NCI-H1694 treated with DMSO at 0.1 percent for 48 hours (cell line): ENCODE measurements at places on chromosomes 13 and 19.

- DNase-seq: no peak
These were observed 17.9 kb upstream of the GAS6 start for GRCh38 chr13:113881614-113882266.

DNA sequence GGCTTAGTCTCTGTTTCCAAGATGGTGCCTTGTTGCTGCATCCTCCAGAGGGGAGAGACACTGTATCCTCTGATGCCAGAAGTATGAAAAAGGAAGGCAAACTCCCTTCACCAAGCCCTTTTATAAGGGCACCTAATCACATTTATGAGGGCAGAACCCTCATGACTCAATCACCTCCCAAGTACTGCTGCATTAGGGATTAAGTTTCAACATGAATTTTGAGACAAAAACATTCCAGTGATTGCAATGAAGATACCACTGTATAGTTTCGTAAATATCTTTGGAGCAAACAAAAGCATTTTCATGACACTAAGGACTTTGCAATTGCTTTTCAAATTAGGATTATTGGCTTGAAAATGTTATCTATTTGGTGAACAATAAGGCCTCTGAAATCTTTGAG lies 63.8 kb downstream of the RNF17 start:
- DNase-seq: no peak

GRCh38 chr13:33208290-33209220 lies 77.0 kb downstream of the STARD13 start:
- DNase-seq: no peak

DNA sequence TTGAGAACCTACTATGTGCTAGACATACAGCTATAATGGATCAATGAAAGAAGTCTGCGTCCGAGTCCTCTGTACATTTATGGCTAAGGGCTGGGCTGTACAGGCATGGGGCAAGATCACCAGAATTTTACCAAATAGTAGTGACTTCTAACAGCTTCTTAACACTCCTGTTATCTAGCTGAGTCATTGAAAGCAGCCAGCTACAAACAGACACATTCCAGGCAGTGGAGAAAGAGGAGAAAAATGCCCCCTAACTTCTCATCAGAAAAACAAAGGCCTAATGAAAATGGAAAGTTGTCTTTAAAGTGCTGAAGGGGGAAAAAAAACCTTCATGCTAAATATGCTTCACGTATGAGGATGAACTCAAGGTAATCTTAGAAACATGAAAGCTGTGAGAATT lies 14.3 kb upstream of the ZNF667 start:
- no peak for DNase-seq

GRCh38 chr19:5063873-5064645 lies 95.1 kb downstream of the KDM4B start:
- DNase-seq: no peak

DNA sequence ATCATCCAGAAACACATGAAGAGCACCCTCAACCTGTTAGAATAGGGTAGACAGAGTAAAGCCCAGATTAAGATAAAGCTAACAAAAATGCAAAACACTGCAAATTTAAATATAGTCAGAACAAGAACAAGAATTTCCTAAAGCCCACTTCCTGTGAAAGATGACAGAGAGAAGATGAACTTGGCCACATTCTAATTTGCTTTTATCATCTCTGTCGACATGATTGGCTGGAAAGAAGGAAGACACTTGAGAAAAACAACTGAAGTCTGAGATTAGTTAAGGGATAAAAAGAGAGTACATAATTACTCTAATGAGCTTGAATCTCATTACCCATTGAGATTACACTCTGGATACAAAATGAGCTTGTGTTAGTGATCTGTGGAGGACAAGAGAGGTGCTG lies 537.6 kb downstream of the KLF5 start:
- DNase-seq: no peak

DNA sequence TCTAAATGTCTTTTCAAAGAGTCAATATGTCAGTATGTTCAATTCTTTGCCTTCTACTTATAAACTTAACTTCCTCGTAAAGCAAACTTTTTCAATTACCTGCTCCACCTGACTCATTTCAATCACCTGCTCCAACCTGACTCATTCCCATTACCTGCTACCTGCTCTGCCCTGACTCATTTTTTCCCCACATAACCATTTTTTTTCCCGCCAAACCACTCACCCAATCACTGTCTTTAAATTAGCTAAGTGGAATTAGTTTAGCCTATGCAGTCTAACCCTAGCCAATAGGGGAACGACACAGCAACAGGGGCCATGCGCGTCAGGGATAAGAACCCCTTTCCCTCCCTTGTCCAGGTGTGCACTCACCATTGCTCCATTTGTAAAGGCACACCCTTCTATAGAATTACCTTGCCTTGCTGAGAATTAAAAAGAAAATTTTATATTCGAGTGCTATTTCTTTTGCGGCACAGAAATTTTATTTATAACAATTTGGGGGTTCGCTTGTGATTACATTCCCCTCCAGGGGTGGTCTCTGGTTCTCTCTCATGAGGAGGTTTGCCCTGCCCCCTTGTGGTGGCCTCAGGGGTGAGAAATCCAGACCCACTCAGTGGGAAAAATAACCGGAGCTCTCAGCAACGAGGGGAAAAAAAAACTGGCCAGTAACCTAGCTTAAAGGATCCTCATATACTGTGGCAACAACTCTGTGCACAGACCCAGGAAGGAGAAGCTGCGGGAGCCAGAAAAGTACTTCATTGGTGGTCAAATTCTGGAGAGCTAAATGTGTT lies 193.1 kb downstream of the ZNF486 start:
- no peak for DNase-seq

- no peak for DNase-seq
These were observed 12.1 kb upstream of the CEACAM8 start for GRCh38 chr19:42606660-42607351.

GRCh38 chr13:51906581-51906980 lies 44.8 kb downstream of the CCDC70 start:
- no peak for DNase-seq

GRCh38 chr19:49676136-49676783 lies 811 bp upstream of the PRMT1 start:
- peak; percentile 98 for DNase-seq

- no peak for DNase-seq
These were observed 13.1 kb upstream of the CEACAM16 start for GRCh38 chr19:44685877-44686276.

- DNase-seq: no peak
These were observed 44.5 kb upstream of the PARP4 start for GRCh38 chr13:24557081-24557480.

GRCh38 chr13:86087244-86087643 lies 288.0 kb upstream of the SLITRK6 start:
- DNase-seq: no peak

GRCh38 chr19:23699521-23699860 lies 12.5 kb upstream of the ZNF675 start:
- no peak for DNase-seq

GRCh38 chr19:30217461-30217860 lies 154.7 kb upstream of the ZNF536 start:
- DNase-seq: no peak

- DNase-seq: no peak
These were observed 68.4 kb upstream of the TM9SF2 start for GRCh38 chr13:99432609-99433542.

DNA sequence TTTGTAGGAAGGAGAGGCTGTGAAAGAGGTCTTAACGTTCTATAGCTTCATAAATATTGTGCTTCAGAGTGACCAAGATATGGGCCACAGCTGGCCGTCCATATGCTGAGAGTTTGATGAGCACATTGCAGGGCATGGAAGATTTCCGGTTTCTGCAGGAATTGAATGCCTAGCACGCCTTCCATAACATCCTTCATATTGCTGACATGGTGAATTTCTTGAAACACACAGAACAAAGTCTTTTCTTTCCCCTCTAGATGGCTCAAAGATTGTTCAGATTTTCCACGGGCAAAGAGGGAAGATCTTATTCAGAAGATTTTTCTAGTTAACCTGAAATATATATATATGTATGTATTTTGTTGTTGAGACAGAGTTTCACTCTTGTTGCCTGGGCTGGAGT lies 42.4 kb downstream of the ADGRE2 start:
- DNase-seq: no peak

GRCh38 chr13:110265341-110265681 lies 41.6 kb downstream of the COL4A1 start:
- no peak for DNase-seq

- DNase-seq: no peak
These were observed 47.5 kb downstream of the OXGR1 start for GRCh38 chr13:96946709-96947311.

DNA sequence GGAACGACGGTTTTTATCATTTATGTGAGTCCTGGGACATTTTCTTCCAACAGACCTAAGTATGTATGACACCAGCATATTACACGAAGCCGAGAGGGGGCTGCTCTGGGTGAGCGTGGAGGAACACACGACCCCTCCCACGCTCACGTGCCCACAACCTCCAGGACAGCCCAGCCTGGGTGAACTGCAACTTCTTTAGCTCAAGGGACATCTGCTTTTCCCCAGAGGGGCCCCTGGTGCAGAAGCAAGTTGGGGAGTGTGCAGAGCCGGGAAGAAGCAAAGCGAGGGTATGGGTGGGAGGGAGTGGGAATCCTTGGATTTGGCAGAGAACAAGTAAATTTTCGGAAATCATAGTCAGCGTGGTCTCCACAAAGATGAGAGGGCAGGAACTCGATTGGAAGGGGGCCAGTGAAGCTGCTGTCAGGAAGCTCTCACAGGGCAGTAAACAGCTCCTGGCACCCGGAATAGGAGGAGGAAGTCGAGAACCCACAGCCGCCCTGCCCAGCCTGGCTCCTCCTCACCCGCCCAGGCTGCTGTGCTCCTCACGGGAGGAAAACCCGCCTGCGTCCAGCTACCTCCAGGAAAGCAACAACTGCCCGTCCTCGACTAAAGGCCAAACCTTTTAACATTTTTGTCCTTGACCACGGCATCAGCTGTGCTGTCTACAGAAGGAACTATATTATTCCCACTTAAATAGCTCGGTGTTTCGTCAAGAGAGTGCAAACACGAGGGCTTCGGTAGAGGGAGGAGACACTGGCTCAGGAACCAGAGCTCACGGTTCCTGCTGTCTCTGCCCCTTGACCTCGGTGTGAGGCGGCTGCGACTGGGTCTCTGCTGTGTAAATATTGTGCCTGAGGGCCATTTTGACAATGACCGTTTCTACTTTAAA lies 17.2 kb upstream of the CFAP97D2 start:
- DNase-seq: no peak

DNA sequence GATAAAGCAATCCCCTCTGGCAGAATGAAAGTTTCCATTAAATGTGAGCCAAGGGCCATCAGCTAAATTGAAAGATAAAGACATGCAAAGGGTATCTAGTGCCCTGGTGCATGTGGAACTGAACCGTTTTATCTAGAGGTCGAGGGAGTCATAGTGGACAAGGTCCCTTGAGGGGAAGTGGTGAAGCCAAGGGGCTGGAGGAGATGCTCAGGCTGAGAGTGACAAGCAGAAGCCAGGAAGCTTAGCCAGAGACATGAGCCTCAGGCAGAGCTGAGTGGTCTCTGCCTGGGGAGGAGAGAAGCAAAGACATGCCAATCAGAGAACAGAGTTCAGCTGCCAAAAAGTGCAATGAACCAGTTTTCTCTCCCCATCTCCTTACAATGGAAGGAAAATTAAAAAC lies 68.1 kb upstream of the SLC10A2 start:
- DNase-seq: no peak

DNA sequence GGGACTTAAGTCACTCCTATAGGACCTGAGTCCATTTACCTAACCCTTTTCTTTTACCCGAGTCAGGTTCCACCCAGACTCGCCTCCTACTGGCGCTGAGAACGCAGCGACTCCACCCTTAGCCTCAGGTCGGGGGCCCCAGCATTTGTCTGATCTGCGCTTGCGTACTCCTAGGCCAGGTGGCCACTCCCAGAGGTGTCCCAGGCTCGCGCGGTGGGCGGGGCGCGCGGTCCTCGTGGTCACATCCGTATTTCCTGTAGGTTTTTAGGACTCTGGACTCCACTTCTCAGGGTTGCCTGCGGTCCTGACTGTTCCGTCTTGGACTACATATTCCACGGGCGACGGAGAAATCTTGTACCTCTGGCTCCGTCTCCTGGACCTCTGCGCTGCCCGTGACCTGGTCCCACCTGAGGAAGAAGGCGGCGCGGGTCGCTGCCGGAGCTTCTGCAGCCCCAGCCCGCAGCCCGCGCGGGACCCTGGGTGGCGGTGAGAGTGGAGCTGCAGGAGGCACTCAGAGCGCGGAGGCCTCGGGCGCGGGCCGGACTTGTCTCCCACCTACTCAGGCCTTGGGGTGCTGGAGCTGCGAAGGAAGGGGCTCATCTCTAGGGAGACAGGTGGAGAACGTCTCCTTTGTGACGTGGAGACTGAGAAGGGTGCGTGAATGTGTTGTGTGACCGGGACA lies 11.0 kb upstream of the ZNF573 start:
- peak; percentile 0 for DNase-seq

DNA sequence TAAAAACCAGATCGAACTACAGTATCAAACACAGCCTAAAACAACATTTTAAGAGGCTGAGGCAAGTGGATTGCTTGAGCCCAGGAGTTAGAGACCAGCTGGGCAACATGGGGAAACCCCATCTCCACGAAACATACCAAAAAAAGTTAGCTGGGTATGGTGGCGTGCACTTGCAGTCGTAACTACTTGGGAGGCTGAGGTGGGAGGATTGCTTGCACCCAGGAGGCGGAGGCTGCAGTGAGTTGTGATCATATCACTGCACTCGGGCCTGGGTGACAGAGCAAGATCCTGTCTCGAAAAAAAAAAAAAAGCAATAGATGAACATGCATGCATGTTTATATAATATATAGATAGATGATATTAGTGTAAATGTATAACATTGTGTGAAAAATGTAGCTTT lies 5.2 kb upstream of the MRPS31 start:
- no peak for DNase-seq

DNA sequence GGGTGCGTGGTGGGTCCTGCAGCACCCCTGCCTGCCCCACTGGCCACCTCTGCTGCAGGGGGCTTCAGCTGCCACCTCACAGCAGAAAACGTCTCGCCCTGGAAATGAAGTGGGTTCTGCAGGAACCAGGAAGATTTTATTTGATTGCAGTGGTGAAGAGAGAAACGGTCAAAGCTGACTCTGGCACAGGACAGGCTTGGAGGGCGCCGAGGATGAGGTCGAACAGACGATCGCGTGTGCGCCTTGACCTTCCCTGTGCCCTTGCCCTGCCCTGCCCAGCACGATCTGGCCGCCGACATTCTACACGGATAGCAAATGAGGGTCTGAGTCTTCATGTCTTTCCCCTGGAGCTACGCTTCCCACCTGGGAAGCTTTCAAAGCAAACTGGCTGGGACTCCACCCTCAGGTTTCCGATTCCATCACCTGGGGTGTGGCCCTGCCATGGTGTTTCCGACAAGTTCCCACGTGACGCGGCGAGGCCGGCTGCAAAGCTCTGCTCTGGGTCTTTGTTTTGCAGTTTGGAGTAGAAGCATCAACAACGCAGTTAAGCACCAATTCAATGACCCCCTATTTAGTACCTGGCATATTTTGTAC lies 50.3 kb upstream of the TUBGCP3 start:
- no peak for DNase-seq
